ENCODE measurements at places on chromosomes 2 and 18.

DNA sequence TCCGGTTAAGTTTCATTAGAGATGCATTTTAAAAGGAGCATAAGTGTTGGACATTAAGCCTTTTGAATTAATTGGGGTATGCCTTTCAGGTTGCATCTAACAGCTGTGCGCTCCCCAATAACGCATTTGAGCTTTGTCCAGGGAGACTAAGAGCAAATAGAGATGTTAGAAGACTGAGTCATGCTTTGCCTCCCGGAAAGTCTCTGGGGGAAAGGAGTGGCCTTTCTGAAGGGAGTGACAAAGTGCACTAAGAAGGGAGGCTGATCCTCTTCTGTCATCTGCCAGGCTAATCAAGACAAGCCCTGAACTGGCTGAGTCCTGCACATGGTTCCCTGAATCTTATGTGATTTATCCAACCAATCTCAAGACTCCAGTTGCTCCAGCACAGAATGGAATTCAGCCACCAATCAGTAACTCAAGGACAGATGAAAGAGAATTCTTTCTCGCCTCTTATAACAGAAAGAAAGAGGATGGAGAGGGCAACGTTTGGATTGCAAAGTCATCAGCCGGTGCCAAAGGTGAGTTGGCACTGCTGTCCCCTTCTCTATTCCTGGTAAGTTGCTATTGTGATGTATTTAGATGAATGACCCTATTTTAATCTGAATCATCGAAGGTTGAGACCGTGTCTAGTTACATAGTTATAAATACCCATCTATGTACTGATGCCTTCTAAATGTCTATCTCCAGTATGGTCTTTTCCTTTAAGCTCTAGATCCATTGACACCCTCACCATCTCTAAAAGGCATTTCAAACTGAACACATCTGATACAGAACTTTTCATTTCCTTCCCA is 12.1 kb downstream of the TTL start:
- no peaks in the 10 kb centered on the region for H3K36me3 ChIP-seq
- no peaks in the 10 kb centered on the region for H3K27me3 ChIP-seq
- H3K4me3 ChIP-seq = no peak overlapping the region

GRCh38 chr2:173400760-173401159 is 46.1 kb downstream of the CDCA7 start:
- DNase-seq = no peak
- H3K36me3 ChIP-seq = no peaks in the 10 kb centered on the region
- no peak overlapping the region for H3K4me3 ChIP-seq
- H3K4me1 ChIP-seq = peaks cover 11% of the 10 kb centered on the region
- H3K27ac ChIP-seq = no peak overlapping the region

DNA sequence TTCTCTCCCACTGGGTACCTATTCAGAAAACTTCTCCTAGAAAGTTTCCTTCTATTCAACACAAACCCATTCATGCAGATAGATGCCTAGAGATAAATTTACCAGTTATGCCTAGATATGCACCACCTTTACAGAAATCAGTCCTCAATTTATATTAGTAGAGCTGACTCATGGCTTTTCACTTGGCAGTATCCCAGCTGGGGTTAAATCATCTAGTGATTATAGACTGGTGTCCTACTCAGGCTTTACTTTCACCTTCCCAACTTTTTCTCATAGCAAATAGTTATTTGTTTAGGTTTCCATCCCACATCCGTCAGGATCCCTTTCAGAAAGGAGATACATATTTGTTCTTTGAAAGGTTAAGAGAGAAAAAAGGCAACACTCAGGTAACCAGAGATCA is 124.5 kb downstream of the AQP4 start:
- H3K4me1 ChIP-seq = peaks cover 13% of the 10 kb centered on the region
- H3K27ac ChIP-seq = no peak overlapping the region
- DNase-seq = no peak
- no peaks in the 10 kb centered on the region for H3K27me3 ChIP-seq

GRCh38 chr18:48698707-48699106 is 159.9 kb downstream of the CTIF start:
- no peak overlapping the region for H3K27ac ChIP-seq
- H3K4me3 ChIP-seq = no peak overlapping the region
- no peaks in the 10 kb centered on the region for H3K36me3 ChIP-seq
- DNase-seq = no peak

- DNase-seq = no peak
- no peaks in the 10 kb centered on the region for H3K36me3 ChIP-seq
- no peaks in the 10 kb centered on the region for H3K4me1 ChIP-seq
- no peak overlapping the region for H3K4me3 ChIP-seq
Observed at GRCh38 chr2:48227617-48228344, 302.2 kb upstream of the STON1 start.

- 0 out of 2 replicates have a peak, but pooled peaks cover 9% of the 10 kb centered on the region for H3K4me1 ChIP-seq
- H3K27me3 ChIP-seq = no peaks in the 10 kb centered on the region
- H3K36me3 ChIP-seq = no peaks in the 10 kb centered on the region
- no peak for DNase-seq
- no peak within 1 kb of the TSS for H3K4me3 ChIP-seq
Observed at GRCh38 chr2:158101384-158101926, at the start of gene UPP2. Gene UPP2 (plus strand): TSS chr2:158101876. CDS start chr2:158102064, 188 bp downstream.

DNA sequence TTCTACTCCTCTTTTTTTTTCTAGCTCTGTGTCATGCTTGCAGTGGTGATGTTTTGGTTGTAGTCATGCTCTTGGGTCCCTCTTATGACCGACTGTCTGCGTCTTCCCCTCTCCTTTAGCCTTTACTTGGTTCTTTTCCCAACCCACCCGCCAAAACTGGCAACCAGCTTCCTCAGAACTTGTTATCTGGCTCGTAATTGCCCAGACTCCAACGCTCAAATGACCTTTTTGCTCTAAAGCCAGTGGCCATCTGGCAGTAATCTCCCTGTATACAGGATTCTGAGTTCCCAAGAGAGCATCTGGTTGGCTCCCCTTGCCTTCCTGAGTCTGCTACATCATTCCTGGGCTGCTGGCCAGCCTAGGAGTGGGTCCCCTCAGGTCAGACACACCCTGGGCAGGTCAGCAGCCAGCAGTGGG is 147.2 kb downstream of the MGAT5 start:
- H3K27me3 ChIP-seq = no peaks in the 10 kb centered on the region
- no peaks in the 10 kb centered on the region for H3K36me3 ChIP-seq
- no peak overlapping the region for H3K27ac ChIP-seq
- H3K4me1 ChIP-seq = peaks cover 2% of the 10 kb centered on the region
- DNase-seq = no peak

DNA sequence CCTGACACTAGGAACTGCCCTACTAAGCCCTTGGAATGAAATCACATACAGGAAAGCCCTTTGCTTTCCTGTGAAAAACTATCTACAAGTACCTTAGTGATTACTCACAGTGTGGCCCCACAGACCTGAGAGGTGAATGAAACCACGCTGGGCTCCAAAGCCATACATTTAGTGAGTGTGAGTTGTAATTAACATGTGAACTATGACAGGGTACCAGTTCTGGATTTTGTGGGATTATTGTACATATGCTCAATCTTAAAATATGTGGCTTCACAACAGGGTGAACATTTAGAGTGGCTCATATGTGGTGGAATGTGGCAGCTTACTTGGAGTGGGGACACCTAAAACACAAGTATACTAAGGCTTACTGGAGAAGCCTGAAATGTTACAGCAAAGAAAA is 12.3 kb downstream of the KCTD1 start:
- H3K4me1 ChIP-seq = peaks cover 13% of the 10 kb centered on the region
- H3K27ac ChIP-seq = 0 out of 2 replicates have a peak overlapping the region, but pooled peaks have one; percentile 19
- DNase-seq = peak; percentile 55

- no peak overlapping the region for H3K27ac ChIP-seq
- no peaks in the 10 kb centered on the region for H3K4me1 ChIP-seq
- no peak for DNase-seq
- H3K36me3 ChIP-seq = no peaks in the 10 kb centered on the region
- H3K4me3 ChIP-seq = no peak overlapping the region
Observed at GRCh38 chr2:239554766-239555570, 154.1 kb upstream of the HDAC4 start.

DNA sequence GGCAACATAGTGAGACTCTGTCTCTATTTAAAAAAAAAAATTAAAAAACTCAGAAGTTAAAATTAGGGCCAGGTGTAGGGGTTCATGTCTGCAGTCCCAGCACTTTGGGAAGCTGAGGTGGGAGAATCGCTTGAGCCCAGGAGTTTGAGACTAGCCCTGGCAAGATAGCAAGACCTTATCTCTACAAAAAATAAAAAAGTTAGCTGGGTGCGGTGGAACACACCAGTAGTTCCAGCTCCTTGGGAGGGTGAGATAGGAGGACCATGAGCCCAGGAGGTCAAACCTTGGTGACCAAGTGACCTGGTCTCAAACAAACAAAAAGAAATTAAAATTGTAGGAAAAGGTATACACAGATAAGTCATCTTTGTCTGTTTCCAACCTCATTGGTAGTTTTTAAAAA is 11.3 kb downstream of the TTLL4 start:
- H3K27me3 ChIP-seq = no peaks in the 10 kb centered on the region
- H3K36me3 ChIP-seq = peaks cover 13% of the 10 kb centered on the region
- no peak for DNase-seq
- no peak overlapping the region for H3K4me3 ChIP-seq
- no peak overlapping the region for H3K27ac ChIP-seq
- peaks cover 13% of the 10 kb centered on the region for H3K4me1 ChIP-seq

DNA sequence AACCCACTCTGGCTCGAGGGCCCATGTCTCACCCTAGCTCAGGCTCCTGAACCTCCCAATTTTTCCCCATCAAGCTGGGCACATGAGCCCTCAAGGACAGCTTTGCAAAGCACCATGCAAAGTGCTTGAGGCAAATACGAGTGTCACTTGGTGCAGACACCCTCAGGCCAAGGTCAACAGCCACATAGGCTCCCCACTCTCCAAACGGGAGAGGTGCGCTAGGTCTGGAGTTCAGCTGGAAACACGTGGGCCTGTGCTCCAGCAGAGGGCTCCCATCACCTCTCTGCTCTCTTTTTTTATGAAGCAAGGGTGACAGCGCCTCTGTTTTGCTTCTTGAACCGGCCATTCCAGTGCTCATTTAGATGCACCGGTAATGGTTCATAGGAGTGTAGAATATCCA is 11.9 kb upstream of the ARHGAP25 start:
- DNase-seq = no peak
- 0 out of 2 replicates have a peak, but pooled peaks cover 6% of the 10 kb centered on the region for H3K4me1 ChIP-seq
- no peak overlapping the region for H3K4me3 ChIP-seq
- H3K36me3 ChIP-seq = no peaks in the 10 kb centered on the region
- no peaks in the 10 kb centered on the region for H3K27me3 ChIP-seq

DNA sequence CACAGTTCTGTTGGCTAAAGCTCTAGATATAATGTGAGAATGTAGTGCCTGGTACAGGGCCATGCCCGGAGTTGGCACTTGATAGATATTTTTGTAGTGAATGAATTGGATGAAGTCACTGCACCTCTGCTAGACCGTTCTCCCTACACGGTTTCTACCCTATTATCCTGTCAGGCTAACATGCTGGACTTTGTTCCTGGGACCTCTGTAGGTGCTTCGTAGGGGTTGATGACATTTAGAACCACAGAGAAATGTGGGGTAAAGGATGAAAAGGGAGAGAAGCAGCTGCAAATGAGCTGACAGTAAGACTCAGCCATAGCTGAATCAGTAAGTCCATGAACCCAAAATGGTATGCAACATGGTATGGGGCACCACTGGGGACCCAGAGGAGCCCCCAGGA is 4.1 kb upstream of the FBLN7 start:
- DNase-seq = no peak
- H3K4me3 ChIP-seq = no peak overlapping the region
- H3K36me3 ChIP-seq = no peaks in the 10 kb centered on the region
- H3K27ac ChIP-seq = no peak overlapping the region
- peaks cover 10% of the 10 kb centered on the region for H3K27me3 ChIP-seq

DNA sequence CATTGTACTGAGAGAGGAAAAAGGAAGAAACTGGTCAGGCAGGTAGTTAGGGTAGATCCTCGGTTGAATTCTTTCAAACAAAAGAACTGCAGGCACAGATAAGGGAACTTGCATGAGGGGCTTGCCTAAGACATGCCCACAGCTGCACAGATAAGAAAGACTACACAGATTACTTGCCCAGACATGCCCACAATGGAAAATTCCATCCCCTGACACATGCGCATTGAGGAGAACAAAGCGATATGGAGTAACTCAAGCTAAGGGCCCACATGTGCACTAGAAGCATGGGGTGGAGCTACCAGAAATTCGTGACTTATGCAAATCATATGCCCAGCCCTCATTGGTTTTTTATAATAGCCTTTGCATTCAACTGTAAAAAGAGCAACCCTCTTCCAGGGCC is 181.3 kb upstream of the ZNF521 start:
- H3K36me3 ChIP-seq = no peaks in the 10 kb centered on the region
- no peak overlapping the region for H3K27ac ChIP-seq

GRCh38 chr18:62262061-62262460 is 63.0 kb upstream of the TNFRSF11A start:
- no peak for DNase-seq
- no peak overlapping the region for H3K4me3 ChIP-seq
- peaks cover 38% of the 10 kb centered on the region for H3K36me3 ChIP-seq
- H3K27me3 ChIP-seq = no peaks in the 10 kb centered on the region

DNA sequence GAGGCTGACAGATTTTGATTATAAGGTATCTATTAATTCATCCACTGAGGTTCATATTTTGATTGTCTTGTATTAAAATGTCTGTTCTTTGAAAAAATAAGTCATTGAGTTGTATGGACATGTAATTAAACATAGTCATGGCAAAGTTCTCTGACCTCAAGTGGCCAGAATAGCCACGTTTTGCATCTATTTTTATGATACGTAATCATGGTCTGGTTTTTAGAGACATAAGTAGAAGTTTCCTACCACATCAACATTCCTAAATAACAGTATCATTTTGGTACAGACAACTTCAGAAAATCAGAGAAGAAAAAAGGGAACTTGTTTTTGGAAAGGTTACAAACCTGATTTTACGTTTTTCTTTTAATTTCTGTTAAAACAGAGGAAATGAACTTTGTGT is 47.6 kb downstream of the COL5A2 start:
- DNase-seq = no peak
- no peaks in the 10 kb centered on the region for H3K27me3 ChIP-seq
- no peak overlapping the region for H3K4me3 ChIP-seq
- no peak overlapping the region for H3K27ac ChIP-seq

- DNase-seq = no peak
- H3K27me3 ChIP-seq = no peaks in the 10 kb centered on the region
Observed at GRCh38 chr18:61546590-61546989, 213.4 kb downstream of the CDH20 start.

DNA sequence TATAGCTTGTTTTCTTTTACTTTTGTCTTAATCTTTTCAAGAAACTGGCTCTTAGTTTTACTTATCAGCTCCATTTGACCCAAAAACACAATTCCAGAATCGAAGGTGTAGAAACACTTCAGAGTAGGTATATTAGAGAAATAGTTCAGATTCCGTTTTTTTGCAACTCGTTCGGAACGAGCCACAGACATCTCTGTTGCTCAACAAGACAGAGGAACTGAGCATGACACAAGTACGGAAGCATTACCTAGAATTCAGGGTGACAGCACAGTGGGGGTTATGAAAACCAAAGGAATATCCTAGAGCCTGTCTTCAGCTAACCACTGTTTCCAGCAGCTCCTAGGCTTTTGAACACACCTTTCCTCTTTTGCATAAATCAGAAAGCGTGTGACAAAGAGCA is 5.0 kb downstream of the HRH4 start:
- H3K27ac ChIP-seq = no peak overlapping the region
- H3K4me1 ChIP-seq = no peaks in the 10 kb centered on the region
- no peaks in the 10 kb centered on the region for H3K36me3 ChIP-seq
- H3K27me3 ChIP-seq = no peaks in the 10 kb centered on the region
